NCI-H1930 (cell line): ENCODE measurements at places on chromosomes 11 and 22.

DNA sequence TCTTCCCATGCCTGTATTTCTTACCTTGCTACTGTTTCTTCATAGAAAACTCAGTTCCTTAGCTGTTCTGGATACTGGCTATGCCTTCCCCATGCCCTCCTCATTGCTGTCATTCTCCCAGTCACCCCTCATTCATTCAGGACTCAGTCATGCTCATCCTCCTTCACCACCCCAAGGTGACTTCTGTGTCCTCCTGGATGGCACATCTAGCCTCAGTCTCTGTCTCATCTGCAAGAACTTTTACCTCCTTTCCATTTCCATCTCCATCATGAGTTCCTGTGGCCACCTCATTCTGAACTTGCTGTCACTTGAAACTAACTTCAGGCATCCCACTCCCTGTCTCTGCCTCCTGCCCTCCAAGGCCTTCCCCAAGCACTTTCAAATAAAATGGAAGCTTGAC lies 42.3 kb downstream of the PANX1 start:
- DNase-seq: no peak

DNA sequence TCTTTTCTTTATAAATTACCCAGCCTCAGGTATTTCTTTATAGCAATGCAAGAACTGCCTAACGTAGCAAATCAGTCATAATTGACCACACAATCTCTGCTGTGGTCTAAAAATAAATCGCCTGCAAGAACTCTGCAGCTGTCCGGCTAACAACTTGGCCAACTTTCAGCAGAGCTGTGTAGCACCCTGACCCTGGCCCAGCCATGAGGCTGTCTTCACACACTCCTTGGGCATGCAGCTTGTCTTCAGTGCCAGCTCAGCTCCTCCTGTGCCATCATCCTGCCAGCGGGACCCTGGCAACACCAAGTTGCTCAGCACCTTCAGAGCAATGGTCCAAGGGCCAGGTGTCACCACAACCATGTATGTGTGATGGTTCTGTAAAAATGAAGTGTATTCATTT lies 355.6 kb downstream of the OPCML start:
- DNase-seq: no peak

GRCh38 chr11:102981324-102981910 lies 25.9 kb upstream of the MMP13 start:
- DNase-seq: no peak

DNA sequence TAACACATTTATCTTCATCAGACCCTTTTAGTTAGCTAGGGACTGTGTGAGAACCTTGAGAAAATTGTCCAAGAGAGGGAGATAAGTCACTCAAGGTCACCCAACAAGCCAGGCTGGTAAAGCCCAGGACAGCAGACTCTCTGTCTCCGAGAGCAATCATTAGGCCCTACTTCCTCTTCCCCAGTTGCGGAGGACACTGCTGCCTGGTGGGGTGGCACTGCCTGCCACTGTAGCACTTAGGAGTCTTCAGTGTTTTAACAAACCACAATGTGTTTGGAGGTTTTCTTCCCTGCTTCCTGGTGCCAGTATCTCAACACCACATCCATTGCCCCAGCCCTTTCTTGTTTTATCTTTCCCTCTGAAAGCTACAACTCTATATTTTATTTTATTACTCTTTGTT lies 132.1 kb upstream of the LDLRAD3 start:
- DNase-seq: no peak

- DNase-seq: peak; percentile 28
Measured at GRCh38 chr11:60924110-60924905, at the start of gene TMEM132A. TSS of gene TMEM132A (plus strand) at chr11:60924460. CDS start at chr11:60924634, 174 bp downstream.

- no peak for DNase-seq
Measured at GRCh38 chr11:99277281-99277680, 256.5 kb downstream of the CNTN5 start.

DNA sequence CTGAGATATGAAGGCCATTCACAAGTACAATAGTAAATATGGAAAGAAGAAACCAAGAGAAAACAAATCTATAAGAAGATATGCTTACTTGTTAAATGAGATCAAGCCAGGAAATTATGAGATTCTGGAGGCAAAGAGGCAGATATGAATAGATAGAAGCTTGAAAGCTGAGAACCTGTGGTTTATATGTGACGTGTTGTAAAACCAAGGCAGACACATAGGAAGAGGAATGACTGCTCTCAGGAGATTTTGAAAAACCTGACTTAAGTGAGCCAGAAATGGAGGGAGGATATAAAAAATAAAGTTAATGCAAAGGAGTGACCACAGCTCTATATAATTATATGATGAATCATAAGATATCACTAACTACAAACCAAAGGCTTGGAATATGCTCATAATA lies 1160.5 kb upstream of the CNTN5 start:
- no peak for DNase-seq

DNA sequence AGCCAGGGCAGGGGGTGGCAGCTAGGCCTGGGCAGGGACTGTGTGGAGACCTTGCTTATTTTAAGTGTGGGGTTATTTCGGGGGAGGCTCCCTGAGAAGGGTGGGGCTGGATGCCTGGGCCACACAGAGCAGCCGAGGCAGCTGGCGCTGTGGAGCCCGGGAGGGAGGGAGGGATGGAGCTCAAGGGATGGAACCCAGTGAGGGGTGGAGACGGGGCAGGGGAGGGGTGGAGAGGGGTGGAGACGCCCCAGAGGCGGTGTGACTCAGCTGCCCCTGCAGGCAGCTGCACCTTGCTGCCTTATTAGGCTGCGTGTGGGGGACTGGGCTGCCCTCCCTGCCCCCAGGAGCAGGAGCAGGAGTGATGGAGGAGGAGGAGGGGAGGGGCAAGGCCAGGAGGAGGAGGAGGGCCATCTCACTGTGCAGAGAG lies 9.8 kb upstream of the TSSC4 start:
- DNase-seq: no peak

DNA sequence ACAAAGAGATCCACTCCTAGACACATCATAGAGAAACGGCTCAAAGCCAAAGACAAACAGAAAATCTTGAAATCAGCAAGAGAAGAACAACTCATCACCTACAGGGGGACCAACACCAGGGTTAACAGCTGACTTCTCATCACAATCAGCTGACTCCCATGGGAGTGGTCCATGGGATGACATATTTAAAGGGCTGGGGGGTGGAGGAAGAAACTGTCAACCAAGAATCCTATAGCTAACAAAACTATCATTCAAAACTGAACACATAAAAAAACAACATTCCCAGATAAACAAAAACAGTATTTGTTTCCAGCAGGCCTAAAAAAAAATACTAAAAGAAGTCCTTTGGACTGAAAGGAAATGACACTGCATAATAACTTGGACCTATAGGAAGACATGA lies 86.7 kb downstream of the APOL5 start:
- DNase-seq: no peak

- no peak for DNase-seq
Measured at GRCh38 chr22:44793506-44794172, 41.3 kb downstream of the ARHGAP8 start.

DNA sequence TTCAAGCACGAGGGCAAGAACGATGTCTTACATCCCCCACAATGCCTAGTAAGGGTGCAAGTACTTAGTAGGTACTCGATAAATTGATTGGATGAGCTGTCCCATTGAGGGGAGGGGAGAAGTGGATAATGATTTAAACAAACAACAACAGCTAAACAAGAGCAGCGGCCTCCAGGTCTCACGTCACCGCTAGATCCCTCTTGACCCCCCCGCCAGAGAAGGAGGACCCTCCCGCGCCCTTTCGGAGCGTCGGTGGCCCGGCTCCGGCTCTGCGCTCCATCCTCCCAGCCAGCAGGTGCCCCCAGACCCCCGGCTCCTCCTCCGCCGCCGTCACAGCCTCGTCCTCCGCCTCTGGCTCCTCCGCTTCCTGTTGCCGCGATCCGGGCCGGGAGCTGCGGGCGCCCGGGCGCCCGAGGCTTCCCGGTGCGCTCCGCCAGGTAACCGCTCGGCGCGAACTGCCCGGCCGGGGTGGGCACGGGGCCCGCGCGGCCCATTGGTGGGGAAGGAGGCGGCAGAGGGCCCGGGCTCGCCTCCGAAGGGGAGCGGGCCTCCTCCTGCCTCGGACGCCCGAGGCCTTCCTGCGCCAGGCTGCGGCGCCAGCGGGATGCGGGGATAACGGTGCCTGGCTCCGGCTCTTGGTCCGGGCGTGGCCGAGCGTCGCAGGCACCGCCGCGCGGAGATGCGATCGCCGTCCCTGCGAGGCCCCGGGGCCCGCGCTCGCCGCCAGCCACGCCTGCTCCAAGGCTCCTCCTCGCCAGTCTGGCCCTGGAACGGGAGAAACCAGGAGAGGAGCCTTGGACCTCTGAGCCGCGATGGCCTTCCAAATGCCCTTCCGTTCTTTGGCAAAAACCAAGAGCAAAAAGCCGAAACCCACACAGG lies at the start of gene TLCD5:
TLCD5 (plus strand) TSS at position 368 of the 879 bp plus-strand sequence. CDS start 2,143 bp downstream, outside the sequence.
- DNase-seq: peak; percentile 79

- peak; percentile 94 for DNase-seq
Measured at GRCh38 chr11:73982990-73983740, 522 bp upstream of the UCP2 start.

DNA sequence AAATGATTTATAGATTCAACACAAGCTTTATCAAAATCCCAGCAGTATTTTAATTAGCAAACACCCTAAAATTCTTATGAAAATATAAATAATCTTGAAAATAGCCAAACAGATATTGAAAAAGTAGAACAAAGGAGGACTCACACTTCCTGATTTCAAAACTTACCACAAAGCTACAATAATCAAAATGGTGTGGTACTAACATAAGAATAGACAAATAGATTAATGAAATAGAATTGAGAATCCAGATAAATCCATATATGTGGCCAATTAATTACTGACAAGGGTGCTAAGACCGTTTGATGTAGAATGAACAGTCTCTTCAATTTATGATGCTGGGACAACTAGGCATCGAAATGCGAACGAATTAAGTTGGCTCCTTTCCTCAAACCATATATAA lies 49.6 kb upstream of the TEAD1 start:
- DNase-seq: no peak

DNA sequence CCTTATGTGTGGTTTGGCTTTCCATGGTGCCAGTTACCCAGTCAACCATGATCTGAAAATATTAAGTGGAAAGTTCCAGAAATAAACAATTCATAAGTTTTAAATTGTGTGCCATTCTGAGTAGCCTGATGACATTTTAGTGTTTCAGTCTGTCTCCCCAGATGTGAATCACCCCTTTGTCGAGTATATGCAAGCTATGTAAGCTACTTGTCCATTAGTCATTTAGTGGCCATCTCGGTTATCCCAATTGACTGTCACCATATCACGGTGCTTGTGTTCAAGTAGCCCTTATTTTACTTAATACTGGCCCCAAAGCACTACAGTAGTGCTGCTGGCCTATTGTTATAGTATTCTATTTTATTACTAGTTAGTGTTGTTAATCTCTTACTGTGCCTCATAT lies 44.9 kb downstream of the ATG16L2 start:
- DNase-seq: no peak

GRCh38 chr11:83721263-83721662 lies 435.1 kb upstream of the CCDC90B start:
- no peak for DNase-seq

DNA sequence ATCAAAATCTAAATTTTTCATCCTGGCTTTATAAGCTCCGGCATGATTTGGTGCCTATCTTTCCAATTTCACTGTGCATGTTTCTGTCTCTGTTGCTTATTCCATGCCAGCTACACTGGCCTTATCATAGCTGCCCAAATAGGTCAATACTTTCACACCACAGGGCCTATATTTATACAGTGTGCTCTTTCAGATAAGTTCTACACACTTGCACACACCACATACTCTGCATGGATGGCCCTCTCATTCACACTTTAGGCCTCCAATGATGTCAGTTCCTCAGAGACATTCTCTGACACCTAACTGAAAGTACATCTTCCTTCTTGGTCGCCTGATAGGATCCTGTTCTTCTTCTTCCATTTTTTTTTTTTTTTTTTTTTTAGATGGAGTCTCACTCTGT lies 7.0 kb downstream of the ALG8 start:
- DNase-seq: no peak

DNA sequence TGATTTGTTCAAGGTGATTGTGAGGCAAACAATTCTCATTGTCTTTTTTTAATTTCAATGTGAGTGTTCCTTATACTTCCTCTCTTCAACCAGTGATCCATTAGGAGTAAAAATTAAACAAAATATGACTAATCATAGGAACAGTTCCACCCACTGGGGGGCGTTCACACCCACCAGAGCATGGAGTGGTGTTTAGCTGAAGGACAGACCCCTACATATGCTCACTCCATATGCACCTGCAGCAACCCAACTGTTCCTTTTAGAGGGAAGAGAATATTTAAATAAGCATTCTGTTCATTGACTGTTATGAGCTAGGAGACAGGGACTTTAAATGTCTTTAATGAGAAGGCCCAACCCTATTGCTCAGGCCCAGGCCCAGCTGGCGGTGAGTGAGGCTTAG lies 78.7 kb upstream of the DRD2 start:
- DNase-seq: no peak

DNA sequence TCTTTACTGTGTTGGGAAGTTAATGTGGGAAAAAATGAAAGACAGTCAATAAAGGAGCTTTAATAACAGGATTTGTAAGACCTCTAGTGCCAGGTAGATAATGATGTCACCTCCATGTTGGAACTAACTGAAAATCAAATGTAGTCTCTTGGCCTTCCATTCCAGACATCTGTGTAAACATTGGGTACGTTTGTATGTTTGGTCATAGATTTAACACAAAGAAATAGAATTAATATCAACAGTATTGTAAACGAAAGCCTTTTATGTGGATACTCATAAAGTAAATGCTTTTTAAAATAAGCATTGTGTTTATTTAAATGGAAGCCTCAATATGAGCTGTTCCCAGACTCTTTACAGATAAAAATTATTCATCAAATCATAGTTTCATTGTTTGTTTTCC lies 605.7 kb downstream of the METTL15 start:
- DNase-seq: peak; percentile 39

DNA sequence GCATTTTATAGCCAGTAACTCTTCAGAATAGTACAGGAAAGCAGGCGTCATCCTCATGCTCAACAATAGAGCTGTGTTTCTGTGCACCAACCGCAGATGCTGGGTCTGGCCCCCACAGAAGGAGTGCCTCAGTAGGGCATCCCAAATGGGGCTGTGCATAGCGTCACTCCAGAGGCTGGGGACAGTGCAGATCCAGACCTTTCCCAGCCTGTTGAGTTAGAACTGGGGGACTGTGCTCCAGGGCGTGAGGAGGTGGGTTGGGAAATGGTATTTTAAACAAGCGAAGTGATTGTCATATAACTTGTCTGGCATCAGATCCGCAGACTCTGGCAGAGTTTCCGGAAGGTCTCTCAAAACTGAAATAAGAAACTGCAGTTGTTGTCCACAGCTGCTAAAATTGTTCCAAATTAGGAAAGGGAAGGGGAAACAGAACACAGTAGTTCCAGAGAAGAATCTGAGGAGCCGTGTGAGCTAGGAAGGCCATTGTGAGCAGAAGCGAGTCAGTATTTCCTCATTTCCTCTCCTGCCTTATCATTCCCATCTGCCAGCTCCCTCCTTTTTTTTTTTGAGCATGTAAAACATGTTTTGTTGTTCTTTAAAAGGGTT lies 52.2 kb downstream of the JAM3 start:
- no peak for DNase-seq

DNA sequence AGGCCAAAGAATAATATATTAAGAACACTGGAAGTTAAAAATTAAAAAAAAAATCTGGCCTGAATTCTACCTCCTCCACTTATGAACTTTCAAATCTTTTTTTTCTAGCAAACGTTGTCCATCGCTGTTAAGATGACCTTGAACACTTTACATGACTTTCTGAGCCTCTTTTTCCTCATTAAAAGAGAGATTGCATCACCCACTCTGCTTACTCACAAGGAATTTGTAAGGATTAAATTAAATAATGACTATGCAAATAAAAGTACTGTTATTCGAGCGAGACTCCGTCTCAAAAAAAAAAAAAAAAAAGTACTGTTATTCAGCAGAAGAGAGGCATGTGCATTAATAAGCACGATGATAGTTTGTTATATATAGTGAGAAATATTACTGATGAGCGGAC lies 285.1 kb upstream of the CCDC90B start:
- no peak for DNase-seq
